ENCODE measurements at places on chromosomes 7 and 10.

- peak; percentile 91 for DNase-seq
Measured at GRCh38 chr10:119253433-119254174, 46.2 kb downstream of the GRK5 start.

- DNase-seq, result peak; percentile 42
Measured at GRCh38 chr7:16695621-16696237, 49.7 kb downstream of the BZW2 start.

DNA sequence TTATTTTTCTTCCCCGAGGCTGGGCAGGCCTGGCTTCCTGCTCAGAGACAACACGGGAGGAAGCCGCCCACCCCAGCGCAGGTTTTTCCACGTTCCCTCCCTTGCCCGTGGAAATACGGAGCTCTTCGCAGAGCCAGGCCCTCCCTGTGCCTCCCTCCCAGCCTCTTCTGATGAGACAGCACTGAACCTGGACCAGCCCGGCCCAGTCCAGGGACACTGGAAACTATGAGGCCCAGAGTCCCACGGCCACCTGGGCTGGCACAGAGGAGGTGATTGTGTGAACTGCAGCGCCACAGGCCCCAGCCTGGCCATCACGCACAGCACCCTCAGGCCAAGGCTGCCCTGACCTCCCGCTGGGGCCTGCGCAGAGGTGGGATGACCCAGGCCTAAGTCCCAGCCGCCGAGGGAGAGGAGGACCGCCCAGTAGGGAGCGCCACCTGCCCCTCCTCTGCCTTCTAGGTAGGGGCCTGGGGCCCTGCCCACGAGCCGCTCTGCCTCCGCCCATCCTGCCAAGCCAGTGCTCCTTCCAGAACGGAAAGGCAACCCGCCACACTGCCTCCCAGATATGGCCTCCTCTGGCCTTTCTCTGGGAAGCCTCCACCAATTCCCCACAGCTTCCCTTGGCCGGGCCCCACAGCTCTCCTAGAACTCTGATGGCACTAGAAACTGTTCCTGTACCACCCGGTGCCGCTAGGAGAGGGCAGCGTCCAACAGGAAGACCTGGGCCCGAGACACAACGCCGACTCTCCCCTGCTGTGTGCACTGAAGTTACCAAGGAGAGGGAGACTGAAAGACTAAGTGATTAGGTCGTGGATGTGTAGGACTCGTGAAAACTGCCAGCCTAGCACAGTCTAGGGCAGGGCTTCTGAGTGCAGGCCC lies 57.2 kb downstream of the PROSER2 start:
- no peak for DNase-seq

DNA sequence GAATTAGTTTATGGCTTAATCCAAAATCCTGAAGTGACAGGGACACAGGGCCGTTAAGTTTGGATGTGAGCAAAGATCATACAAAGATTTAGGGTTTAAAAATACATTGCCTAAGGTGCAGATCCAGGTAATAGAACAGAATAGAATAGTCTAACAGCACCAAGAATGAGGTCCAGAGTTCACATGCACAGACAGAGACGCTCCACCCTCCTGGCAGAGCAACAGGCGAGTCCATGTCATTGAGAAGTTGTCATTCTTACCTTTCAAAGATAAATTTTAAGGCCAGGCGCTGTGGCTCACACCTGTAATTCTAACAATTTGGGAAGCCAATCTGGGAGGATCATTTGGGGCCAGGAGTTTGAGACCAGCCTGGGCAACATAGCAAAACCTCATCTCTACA lies 209.1 kb upstream of the AUTS2 start:
- no peak for DNase-seq

- no peak for DNase-seq
Measured at GRCh38 chr7:128841921-128842673, 11.9 kb downstream of the FLNC start.

DNA sequence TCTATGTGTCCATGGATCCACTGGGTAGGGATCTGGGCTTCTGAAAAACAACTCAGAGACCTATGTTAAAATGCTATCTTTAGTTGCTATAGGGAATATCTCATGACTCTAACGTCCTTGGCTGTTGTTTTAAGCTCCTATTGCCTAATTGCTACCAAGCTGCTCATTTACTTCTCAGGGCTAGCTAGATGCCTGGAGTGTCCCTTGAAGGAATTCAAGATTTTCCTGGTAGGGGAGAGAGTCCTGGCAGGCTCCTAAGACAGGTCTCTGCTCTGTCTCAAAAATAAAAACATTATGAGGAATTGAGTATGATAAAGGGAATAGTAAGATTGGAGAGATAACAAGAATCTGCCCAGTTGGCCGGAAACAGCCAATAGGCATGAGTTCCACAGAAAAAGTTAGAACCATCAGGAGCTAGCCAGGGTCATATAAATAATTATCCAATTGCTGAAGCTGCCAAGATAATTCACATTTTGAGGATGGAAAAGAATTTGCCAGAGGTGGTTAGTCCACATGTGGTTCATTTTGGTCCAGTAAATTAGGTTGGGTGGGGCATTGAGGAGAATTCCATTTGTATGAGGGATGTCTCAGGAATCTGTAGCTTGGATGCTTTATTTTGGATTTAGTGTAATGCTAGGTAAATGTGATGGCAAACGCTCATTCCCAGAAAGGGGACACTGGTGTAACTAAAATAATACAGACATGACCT lies 362.7 kb upstream of the VSTM2A start:
- no peak for DNase-seq

GRCh38 chr7:70143075-70144044 lies 545.1 kb downstream of the AUTS2 start:
- DNase-seq, result peak; percentile 78

- DNase-seq, result no peak
Measured at GRCh38 chr10:62985807-62986600, 147.1 kb upstream of the NRBF2 start.

- DNase-seq, result peak; percentile 29
Measured at GRCh38 chr7:55099066-55099820, 80.4 kb downstream of the EGFR start.

- no peak for DNase-seq
Measured at GRCh38 chr7:45885264-45885882, 2.9 kb upstream of the IGFBP1 start.

DNA sequence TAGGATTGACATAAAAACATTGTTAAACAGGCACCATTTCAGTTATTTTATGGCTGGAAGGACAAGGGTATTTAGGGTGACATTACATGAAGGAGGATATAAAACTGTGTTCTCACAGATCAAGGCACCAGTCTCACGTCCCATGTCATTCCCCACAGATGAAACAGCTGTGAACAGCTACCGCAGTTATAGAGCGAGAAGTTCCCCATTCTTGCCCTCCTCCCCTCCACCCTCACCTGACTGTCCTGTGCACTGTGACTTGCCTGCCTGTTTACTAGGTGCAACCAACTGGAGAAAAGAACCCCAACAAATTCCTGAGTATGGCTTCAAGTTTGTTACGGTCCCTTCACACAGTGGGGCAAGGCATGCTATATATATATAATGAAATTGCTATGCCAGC lies 141.6 kb downstream of the SND1 start:
- no peak for DNase-seq

- no peak for DNase-seq
Measured at GRCh38 chr10:91294134-91294906, 73.9 kb downstream of the PCGF5 start.

DNA sequence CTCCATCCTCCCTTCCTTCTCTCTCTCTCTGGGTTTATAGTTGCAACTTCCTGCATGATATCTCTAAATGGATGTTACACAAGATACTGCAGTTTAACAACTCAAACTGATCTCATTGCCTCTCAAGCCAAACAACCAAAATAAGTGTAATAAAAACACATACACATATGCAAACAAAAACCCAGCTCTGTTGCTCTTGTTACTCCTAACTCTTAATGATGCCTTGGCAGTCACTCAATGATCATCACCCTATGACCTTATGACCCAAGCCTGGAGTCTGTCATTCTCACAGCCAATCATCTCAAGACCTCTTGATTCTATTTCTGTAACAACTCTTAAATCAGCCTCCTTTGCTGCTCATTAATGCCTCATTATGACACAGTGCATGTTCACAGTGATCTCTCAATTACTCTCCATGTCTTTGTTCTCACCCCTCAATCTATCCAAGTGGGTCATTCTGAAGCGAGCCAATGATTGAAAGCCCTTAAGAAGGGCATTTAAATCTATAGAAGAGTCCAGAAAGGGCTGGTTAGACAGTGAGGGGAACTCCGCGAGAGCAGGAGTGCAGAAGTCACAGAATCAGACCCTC lies 210.9 kb downstream of the INHBA start:
- no peak for DNase-seq

GRCh38 chr10:4845766-4846165 lies 19.8 kb downstream of the AKR1E2 start:
- DNase-seq, result no peak

DNA sequence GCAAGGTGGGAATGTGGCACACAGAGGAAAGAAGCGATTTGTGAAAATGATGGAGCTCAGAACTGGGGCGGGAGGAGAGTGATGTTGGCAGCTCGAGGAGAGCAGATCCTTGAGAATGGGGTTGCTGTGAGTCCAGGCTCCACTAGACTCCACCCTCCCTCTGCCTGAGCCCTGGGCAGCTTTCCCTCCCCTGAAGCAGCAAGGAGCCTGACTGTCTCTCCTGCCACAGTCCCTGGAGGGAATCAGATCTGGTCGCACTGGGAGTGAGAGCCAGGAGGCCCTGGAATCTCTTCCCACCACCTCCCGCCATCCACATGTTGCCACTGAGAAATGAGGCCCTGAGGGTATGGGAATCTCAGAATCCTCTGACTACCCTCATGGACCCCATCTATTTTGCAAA lies 362.7 kb downstream of the PLXNA4 start:
- no peak for DNase-seq
